CD4-positive, alpha-beta T cell treated with Interleukin-21 for 1 hour (primary cell): ENCODE measurements at places on chromosomes 5 and 9.

- peak; percentile 92 for DNase-seq
Observed at GRCh38 chr9:34379334-34380033, 2.8 kb upstream of the MYORG start.

DNA sequence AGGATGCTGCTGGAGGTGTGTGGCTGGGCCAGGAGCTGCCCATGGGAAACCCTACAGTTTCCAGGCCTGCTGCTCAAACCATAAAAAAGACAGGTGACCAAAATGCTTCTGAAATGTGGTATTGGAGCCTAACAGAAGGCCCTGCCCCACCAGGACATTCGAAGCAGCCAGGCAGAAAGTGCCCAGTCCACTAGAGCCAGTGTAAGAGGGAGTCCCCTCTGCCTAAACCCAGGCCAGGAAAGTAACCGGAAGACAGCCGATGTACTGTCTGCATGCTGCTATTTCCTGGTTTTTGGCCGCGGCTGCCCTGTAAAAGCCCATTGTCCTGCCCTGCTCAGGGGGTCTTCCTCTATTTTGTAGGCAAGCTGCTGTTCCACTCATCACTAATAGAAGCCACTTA lies 150.7 kb upstream of the IRX2 start:
- no peak for DNase-seq

GRCh38 chr5:38404667-38405276 lies 146.4 kb downstream of the EGFLAM start:
- no peak for DNase-seq

DNA sequence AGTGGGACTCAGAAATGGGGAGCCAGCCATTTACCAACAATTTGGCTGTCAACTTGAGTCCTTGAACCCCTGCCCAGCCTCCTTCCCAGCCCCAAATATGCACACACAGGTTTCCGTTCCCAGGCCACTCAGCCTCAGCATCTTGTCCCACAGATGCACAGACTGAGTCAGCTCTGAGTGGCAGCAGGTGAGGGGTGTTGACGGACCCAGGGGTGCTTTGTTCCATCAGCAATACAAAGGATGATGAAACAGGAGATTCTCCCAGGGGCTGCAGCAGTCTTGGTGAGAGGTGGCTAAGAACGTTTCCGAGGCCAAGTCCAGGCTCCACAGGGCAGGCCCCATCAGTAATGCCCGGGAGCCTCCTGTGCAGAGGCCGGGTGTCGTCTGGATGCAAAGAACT lies 4.9 kb upstream of the OLFM1 start:
- DNase-seq: no peak

DNA sequence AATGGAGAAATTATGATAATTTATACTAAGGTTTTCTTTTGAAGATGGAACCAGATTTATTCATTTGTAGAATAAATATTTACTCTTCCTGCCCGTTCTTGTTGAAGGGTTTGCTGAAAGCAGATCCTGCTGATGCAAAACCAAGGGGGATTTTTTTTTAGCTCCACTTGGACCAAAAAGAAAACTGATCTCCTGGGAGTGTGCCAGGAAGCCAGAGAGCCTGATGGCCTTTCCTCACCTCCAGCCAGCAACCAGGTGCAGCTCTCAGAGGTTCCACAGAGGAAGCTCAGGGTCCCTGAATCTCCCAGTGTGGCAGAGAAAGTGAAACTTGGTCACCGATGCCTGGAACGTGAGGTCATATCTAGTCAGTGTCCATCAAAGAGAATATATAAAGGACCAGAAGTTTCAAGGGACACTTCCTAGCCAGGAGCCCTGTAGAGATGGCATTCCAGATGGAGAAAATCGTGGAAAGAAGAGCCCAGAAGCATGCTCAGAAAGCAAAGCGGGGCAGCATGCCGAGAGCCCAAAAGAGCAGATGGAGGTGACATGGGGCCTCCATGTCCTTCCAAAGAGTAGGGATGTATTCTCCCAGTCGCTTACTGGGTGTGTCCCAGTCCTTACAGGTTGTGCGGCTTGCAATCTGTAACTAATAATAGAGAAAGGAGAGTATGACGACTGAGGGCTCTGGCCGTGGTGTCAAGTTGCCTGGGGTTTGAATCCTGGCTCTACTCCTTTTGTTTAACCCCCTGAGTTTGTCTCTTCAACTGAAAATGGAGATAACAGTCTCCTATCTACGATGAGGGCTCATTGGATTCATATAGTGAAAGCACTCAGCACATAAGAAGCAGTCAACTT lies 12.2 kb downstream of the AFAP1L1 start:
- no peak for DNase-seq

DNA sequence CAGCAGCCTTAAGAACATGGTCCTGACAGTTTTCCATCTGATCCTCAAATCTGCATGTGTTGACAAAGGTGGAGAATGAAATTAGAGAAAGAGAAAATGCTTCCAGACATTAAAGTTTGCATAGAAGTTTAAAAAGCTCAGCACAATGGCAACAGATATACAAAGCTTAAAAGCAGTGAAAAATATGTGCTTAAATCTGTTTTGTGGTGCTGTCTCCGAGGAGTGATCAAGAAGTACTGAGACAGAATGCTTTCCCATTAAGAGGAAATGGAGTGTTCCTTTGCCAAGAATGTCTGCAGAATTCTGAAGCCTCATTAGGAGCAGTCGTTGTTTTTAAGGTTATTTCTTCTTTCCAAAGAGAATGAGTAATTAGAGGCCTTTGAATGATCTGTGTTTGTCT lies 131.4 kb downstream of the MCTP1 start:
- no peak for DNase-seq

- no peak for DNase-seq
Observed at GRCh38 chr9:15253197-15253596, 53.8 kb downstream of the TTC39B start.

DNA sequence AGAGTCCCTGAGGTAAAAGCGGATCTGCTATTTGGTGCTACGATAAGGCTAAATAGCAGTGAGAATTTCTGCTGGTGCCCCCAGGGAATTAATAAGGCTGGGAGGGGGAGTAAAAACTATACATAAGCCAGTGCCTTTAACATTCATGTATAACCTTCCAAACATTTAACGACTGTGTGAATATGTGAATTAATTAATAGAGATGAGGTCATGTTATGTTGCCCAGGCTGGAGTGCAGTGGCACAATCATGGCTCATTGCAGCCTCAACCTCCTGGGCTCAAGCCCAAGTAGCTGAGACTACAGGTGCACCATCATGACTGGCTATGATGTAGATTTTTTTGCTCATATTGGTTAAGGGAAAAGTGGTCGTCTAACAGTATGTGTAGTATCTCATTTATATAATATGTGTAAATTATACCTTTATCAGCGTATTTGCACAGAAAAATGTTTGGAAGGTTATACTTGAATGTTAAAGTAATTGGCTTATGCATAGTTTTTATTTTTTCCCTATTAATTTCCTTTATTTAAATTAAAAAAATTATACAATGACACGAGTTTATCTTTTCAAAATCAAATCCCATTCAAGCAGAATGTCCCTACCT lies 64.6 kb downstream of the EHMT1 start:
- no peak for DNase-seq

- DNase-seq: peak; percentile 30
Observed at GRCh38 chr5:146947181-146947941, 68.8 kb upstream of the PPP2R2B start.

- no peak for DNase-seq
Observed at GRCh38 chr5:137375741-137376526, 123.2 kb downstream of the SPOCK1 start.

GRCh38 chr9:85421641-85422040 lies 320.1 kb downstream of the AGTPBP1 start:
- DNase-seq: no peak

DNA sequence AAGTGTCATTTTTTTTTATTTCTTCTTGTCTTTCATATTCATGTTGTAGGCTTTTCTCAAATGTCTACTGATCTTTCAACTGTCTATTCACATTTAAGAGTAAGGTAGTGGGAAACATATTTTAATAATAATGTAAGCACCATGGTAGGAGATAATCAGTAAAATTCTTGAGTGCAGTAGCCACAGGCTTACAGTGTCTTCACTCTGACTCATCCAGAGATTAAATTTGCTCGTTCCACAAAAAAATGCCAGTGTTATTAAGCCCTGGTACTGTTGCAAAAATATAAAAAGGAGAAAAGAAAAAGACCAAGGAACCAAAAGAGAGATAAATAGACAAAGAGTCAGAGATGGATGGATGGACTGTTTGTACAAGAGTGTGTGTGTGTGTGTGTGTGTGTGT lies 43.0 kb downstream of the PARP8 start:
- DNase-seq: no peak

GRCh38 chr9:95116002-95116807 lies 201.3 kb downstream of the FANCC start:
- no peak for DNase-seq

DNA sequence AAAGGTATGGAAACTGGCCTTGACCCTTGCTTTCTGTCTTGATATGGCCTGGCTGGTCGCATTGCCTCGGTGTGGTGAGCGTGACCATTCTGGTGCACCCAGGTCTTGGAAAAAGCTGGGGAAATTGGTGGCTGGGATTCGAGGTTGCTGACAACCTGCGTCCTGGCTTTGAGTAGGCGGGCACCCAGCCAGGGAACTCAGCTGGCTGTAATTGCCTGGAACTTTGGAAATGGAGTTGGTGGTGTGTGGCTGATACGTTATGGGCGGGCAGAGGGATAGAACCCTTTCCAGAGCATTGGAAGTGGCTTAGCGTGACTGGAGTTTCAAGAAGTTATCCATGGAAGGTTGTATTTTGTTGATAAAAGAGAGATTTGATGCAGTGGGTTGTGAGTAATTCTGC lies 35.2 kb downstream of the KCNMB1 start:
- DNase-seq: no peak

GRCh38 chr5:147949711-147950573 lies 43.6 kb upstream of the C5orf46 start:
- DNase-seq: no peak

DNA sequence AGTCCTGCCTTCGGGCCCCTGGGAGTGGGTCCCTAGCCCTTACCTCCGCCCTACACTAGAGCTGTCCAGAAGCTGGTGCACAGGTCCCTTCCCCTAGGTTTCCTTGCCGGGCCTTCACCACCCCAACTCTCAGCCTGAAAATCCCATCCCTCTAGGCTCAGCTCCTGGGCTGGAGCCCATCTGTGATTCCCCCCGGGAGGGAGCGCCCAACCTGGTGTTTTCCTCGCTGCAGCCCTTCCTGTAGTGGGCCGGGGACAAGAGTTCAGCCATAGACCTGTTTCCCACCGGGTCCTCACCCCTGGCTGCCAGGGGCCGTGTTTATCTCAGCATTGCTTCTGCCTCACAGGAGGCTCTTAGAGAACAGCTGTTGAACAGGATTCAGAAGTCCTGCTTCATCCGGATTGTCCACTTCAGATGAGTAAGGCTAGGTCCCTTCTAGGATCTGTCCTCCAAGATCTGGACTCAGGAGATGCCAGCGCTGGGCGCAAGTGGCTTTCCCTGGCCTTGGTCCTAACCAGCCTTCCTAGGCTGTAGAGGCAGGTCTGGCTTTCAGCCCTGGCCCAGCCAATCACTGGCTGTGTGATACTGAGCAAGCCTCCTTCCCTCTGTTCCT lies 965 bp downstream of the GLIPR2 start:
- no peak for DNase-seq

DNA sequence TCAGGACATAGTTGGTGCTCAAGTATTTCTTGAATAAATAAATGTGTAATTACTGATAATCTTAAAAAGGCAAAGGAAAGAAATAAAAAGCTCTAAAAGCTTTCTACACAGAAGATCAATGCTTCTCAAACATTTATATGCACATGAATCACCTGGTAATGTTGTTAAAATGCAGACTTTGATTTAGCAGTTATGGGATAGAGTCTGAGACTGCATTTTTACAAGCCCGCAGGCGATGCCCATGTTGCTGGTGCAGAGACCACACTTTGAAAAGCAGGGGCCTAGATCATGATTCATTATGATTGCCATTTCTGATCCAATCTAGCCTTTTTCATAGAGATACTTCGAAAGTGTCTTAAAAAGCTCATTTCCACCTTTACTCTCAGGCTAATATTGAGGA lies 3.5 kb upstream of the CCDC152 start:
- DNase-seq: no peak

GRCh38 chr5:147887026-147887627 lies 8.6 kb downstream of the SCGB3A2 start:
- DNase-seq: no peak

GRCh38 chr9:108727580-108728111 lies 128.1 kb downstream of the ACTL7B start:
- no peak for DNase-seq
